ENCODE measurements at places on chromosomes 6 and 20.

DNA sequence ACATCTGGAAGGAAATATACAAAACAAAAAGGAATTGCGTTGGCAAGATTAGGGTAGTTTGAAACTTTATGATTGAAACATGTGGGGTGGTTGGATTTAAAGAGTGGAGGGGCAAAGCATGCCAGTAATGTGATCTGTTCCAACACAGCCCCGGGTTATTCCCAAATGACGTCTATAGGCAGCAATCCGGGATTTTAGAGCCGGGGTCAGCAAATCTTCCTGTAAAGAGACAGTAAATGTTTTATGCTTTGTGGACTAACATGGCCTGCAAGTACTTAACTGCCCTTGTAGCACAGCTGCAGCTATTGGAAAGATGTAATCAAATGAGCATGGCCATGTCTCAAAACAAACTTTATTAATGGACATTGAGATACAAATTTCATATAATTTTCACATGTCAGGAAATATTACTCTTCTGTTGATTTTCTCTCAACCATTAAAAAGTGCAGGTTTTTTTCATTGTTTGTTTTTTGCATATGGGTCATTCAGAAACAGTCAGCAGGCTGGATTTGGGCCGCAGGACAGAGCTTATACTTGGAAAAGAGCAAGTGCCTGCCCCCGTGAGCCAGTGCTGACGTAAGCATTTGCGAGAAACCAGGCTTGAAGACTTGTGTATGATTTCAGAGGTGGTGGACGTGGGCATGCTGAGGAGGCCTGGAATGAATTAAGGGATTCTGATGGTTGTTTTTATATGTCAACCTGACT is 136.5 kb downstream of the DOK5 start:
- no peak for DNase-seq
- H3K27ac ChIP-seq, result no peak overlapping the region
- H3K36me3 ChIP-seq, result no peaks in the 10 kb centered on the region

DNA sequence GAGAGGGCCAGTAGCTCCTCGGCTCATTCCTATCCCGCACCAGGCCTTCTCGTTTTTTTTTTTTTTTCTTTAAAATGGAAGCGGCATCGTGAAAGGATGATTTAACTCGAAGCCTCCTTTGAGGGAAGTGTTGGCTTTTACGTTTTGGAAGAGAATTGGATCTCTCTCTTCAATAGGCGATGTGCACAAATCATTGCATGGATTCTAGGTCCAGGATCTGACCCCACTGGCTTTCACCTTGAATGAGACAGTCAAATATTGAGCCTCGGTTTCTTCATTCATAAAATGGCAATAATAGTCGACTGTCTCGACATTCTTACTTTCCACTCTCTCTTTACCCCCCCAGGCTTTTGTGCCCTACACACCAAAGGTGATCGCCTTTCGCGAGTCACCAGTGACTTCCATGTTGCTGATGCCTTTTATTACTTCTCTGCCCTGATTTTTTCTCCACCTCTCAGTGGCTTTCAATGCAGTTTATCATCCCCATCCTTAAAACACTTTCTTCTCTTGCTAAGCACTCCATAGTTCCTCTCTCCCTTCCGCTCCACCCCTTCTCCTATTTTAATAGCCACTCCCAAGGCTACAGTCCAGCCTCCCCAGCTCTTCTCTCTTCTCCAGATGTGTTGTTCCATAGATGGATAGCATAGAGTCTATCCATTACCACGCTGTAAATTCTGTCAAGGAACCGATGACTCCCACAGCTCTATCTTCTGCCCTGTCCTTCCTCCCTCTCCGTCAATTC is 473 bp upstream of the DTNBP1 start:
- peaks cover 35% of the 10 kb centered on the region for H3K4me1 ChIP-seq
- peaks cover 13% of the 10 kb centered on the region for H3K27me3 ChIP-seq
- peaks cover 27% of the 10 kb centered on the region for H3K36me3 ChIP-seq
- H3K4me3 ChIP-seq, result peak overlapping the region; percentile 85

- no peak for DNase-seq
- H3K4me1 ChIP-seq, result peaks cover 3% of the 10 kb centered on the region
- peaks cover 8% of the 10 kb centered on the region for H3K27me3 ChIP-seq
- no peak overlapping the region for H3K27ac ChIP-seq
Observed at GRCh38 chr6:169949511-169950097, 198.2 kb downstream of the ERMARD start.

GRCh38 chr20:45355209-45356084 is 7.2 kb upstream of the SDC4 start:
- no peaks in the 10 kb centered on the region for H3K27me3 ChIP-seq
- peaks cover 57% of the 10 kb centered on the region for H3K4me1 ChIP-seq
- H3K4me3 ChIP-seq, result peak overlapping the region; percentile 62
- DNase-seq, result no peak
- H3K36me3 ChIP-seq, result no peaks in the 10 kb centered on the region

- peaks cover 45% of the 10 kb centered on the region for H3K27me3 ChIP-seq
- H3K4me1 ChIP-seq, result peaks cover 18% of the 10 kb centered on the region
- no peak overlapping the region for H3K4me3 ChIP-seq
- no peak for DNase-seq
- H3K27ac ChIP-seq, result no peak overlapping the region
- H3K36me3 ChIP-seq, result peaks cover 2% of the 10 kb centered on the region
Observed at GRCh38 chr6:75751443-75751842, 2.4 kb downstream of the MYO6 start.

GRCh38 chr6:31660381-31661261 is at the start of gene C6orf47:
TSS of gene C6orf47 (minus strand) at chr6:31660778. CDS start at chr6:31659947, 831 bp downstream.
- DNase-seq, result peak; percentile 83
- peaks cover 95% of the 10 kb centered on the region for H3K36me3 ChIP-seq

GRCh38 chr20:63093966-63094766 is 87.4 kb upstream of the BHLHE23 start:
- DNase-seq, result peak; percentile 18
- no peaks in the 10 kb centered on the region for H3K36me3 ChIP-seq
- peaks cover 2% of the 10 kb centered on the region for H3K4me1 ChIP-seq
- no peak overlapping the region for H3K27ac ChIP-seq
- H3K4me3 ChIP-seq, result no peak overlapping the region

DNA sequence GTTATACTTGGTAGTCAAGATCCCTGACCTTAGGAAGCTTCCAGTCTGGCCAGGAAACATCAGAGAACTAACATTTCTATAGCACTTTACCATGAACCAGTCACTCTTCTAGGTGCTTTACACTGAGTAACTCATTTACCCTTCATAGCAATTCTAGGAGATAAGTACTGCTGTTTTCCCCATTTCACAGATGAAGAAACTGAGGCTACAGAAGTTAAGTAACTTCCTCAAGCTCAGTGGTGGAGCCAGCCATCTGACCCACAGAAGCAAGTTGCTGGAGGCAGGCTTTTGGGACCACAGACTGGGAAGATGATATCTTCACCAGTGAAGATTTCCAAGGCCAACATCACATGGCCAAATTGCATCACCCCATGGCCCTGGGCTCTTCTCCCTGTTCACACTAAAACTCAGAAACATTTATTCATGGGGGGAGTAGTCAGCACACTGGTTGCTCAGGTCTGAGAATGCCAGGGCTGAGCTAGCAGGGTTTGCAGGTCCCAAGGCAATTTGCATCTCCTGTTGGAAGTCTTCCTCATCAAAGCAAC is 70.3 kb downstream of the UNC5CL start:
- H3K27ac ChIP-seq, result no peak overlapping the region
- no peaks in the 10 kb centered on the region for H3K36me3 ChIP-seq
- no peak overlapping the region for H3K4me3 ChIP-seq
- H3K27me3 ChIP-seq, result peaks cover 14% of the 10 kb centered on the region
- DNase-seq, result no peak
- no peaks in the 10 kb centered on the region for H3K4me1 ChIP-seq

- peak; percentile 88 for DNase-seq
- H3K4me3 ChIP-seq, result no peak overlapping the region
- H3K27ac ChIP-seq, result no peak overlapping the region
- H3K27me3 ChIP-seq, result peaks cover 12% of the 10 kb centered on the region
- no peaks in the 10 kb centered on the region for H3K36me3 ChIP-seq
Observed at GRCh38 chr20:33299111-33299603, 16.1 kb downstream of the BPIFB1 start.

DNA sequence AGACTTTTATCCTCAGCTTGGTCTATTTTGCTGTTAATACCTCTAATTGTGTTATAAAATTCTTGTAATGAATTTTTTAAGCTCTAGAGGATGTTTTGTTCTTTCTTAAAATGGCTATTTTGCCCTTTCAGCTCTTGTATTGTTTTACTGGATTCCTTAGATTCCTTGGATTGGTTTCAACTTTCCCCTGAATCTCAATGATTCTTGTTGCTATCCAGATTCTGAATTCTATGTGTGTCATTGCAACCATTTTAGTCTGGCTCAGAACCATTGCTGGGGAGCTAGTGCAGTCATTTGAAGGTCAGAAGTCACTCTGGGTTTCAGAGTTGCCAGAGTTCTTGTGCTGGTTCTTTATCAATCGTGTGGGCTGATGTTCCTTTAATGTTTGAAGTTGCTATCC is 37.1 kb downstream of the OTOR start:
- no peaks in the 10 kb centered on the region for H3K4me1 ChIP-seq
- no peak for DNase-seq
- no peak overlapping the region for H3K27ac ChIP-seq
- peaks cover 22% of the 10 kb centered on the region for H3K27me3 ChIP-seq
- no peaks in the 10 kb centered on the region for H3K36me3 ChIP-seq

DNA sequence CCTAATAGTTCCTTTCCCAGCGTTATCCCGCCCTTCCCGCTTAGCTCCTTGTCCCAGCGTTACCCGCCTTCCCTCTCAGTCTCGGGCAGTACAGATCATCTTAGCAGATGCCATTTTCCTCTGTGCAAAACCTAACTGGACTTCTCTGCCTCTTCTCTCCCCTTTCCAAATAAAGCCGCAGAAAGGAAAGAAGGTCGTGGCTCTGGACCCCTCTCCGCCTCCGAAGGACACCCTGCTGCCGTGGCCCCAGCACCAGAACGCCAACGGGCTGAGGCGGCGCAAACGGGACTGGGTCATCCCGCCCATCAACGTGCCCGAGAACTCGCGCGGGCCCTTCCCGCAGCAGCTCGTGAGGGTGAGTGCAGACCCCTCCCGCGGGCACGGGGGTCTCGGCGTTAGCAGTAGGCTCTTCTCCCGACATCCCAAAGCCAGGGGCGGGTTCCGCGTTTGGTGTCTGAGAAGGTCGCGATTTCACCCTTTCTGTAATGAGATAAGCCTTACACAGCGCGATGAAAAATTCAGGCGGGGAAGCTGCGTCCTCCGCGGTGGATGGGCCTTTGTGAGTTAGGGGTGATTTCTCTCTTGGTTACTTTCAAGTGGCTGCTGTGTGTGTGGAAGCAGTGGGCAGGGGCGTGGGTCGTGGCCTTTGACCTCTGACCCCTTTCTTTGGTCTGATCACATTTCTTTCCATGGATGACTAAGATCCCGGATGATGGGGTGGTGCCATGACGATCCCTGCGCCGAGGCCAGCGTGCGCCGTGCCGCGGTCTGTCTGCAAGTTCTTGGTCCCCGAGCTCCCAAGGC is 292.7 kb downstream of the TAF4 start:
- no peak for DNase-seq
- no peaks in the 10 kb centered on the region for H3K36me3 ChIP-seq
- no peaks in the 10 kb centered on the region for H3K4me1 ChIP-seq
- H3K4me3 ChIP-seq, result no peak overlapping the region
- peaks cover 2% of the 10 kb centered on the region for H3K27me3 ChIP-seq

DNA sequence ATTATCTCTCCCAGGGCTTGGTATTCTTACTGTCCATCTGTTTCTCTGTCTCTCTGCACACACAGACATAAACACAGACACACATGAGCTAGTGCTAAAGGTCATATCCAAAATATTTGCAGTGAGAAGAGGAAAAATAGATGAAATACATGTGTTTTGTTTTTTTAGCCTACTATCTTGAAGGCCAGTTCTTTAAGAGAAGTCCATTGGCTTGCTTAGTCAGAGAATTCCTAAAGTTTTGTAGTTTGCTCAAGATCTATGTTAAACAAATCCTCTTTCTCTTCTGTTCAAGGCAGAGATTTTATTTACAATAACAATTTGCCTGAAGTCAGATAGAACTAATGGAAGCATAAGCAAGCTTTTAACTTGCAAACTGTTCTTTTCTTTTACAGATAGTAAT is 120.0 kb upstream of the AKIRIN2 start:
- H3K4me3 ChIP-seq, result no peak overlapping the region
- H3K4me1 ChIP-seq, result peaks cover 18% of the 10 kb centered on the region
- H3K27ac ChIP-seq, result no peak overlapping the region
- DNase-seq, result no peak

GRCh38 chr6:82589509-82590206 is 226.0 kb downstream of the TPBG start:
- H3K4me1 ChIP-seq, result no peaks in the 10 kb centered on the region
- no peaks in the 10 kb centered on the region for H3K36me3 ChIP-seq
- H3K4me3 ChIP-seq, result no peak overlapping the region
- H3K27me3 ChIP-seq, result no peaks in the 10 kb centered on the region
- DNase-seq, result no peak

- H3K27me3 ChIP-seq, result no peaks in the 10 kb centered on the region
- H3K4me3 ChIP-seq, result no peak overlapping the region
- DNase-seq, result no peak
- H3K27ac ChIP-seq, result no peak overlapping the region
Observed at GRCh38 chr20:25514747-25515340, 70.5 kb downstream of the NINL start.

DNA sequence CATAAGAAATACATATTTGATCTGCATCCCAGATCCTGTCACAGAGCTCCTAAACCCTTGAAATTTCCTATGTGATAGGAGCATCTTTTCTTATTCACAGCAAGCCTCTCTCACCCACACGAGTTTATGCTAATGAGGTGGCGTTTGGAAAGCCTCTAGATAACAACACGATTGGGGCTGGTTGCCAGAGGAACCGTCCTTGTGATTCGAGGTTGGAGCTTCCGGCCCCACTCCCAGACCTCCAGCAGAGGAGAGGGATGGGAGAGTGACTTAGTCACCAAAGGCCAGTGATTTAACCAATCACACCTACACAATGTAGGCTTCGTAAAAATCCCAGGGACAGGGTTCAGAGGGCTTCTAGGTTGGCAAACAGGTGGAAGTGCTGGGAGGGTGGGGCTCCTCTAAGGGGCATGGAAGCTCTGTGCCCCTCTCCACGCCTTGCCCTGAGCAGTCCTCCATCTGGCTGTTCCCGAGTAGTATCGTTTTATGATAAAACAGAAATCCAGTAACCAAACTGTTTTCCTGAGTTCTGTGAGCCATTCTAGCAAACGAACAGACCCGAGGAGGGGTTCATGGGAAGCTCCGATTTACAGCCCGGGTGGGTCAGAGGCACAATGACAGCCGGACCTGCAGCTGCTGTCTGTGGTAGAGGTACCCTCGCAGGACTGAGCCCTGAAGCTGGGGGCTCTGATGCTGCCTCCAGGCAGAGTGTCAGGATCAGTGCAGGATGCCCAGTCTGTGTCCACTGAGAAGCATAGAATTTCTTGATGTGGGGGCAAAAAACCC is 238.1 kb upstream of the ARID1B start:
- H3K27me3 ChIP-seq, result no peaks in the 10 kb centered on the region
- no peaks in the 10 kb centered on the region for H3K4me1 ChIP-seq
- no peak overlapping the region for H3K27ac ChIP-seq
- H3K36me3 ChIP-seq, result no peaks in the 10 kb centered on the region

DNA sequence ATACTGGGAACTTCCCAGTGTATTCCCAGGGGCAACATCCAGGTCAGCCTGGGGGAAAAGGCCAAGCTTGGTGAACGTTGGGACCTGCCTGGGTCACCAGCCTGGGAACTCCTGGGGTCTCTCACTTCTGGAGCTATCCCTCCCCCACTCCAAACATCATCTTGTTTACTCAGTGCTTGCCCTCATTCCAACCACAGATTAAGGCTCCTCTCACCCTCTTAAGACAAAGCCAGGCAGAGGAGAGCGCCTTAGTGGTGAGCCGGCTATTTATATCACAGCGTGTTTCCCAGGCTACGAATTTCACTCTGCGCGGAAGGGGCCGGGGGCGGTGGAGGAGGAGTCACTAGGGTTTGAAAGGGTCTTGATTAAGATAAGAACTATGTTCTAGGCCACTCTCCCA is 12.1 kb downstream of the PRPH2 start:
- H3K27ac ChIP-seq, result no peak overlapping the region
- DNase-seq, result no peak
- peaks cover 2% of the 10 kb centered on the region for H3K4me1 ChIP-seq
- H3K36me3 ChIP-seq, result no peaks in the 10 kb centered on the region
- H3K4me3 ChIP-seq, result no peak overlapping the region

Measured in activated T-cell treated with anti-CD3 and anti-CD28 coated beads, Interleukin-2, amount 50 U/mL, for 24 hours (primary cell).